ENCODE measurements at places on chromosomes 13 and 19. TPM values are rescaled to one million over a fixed set of nuclear protein-coding genes. Genes with fewer than 3 reads are reported as not detected.

PINLYP gene
- 9.1 TPM for total RNA-seq

RAX2 gene
- total RNA-seq, result not detected

- H3K4me3 ChIP-seq, result no peak overlapping the region
- no peaks in the 10 kb centered on the region for H3K36me3 ChIP-seq
- no peak for DNase-seq
- no peak overlapping the region for H3K27ac ChIP-seq
- no peaks in the 10 kb centered on the region for H3K27me3 ChIP-seq
Measured at GRCh38 chr19:28829359-28829758, 383.6 kb downstream of the UQCRFS1 start.

DNA sequence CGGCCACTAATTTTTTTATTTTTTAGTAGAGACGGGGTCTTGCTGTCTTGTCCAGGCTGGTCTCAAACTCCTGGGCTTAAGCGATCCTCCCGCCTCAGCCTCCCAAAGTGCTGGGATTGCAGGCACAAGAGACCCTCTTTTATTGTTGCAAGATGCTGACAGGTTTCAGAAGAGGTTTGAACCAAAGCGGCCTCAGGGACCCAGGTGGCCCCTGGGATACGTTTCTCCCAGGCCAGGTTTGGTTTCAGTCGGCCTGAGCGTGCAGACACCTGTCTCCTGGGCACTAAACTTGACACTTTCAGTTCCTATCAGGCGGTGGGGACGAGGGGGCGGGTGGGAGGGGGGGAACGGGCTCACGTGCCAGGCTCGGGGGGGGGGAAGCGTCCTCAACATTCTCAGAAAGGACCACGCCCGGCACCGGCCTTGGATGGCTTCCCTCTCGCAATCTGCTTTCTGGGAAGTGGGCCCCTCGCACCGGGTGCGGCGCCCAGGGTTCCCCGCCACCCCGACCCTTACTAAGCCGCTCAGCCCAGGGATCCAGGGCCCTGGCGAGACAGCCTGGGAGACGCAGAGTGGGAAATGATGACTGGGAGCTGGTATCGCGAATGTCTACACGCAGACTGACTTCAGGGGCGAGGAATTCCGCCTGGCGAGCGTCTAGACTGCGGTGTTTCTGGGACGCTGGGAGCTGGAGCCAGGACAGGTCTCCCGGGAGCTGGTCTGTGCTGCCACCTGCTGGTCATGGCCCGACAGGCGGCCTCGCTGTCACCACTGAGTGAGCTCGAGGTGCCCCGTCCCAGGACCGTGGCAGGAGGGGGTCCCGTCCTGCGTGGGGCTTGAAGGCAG lies 91.6 kb downstream of the GNG7 start:
- H3K27ac ChIP-seq, result no peak overlapping the region
- peaks cover 31% of the 10 kb centered on the region for H3K4me1 ChIP-seq
- peaks cover 11% of the 10 kb centered on the region for H3K27me3 ChIP-seq
- no peaks in the 10 kb centered on the region for H3K36me3 ChIP-seq
- peak overlapping the region; percentile 77 for H3K4me3 ChIP-seq

GRCh38 chr19:40539070-40539469 lies 37.6 kb upstream of the SHKBP1 start:
- H3K4me1 ChIP-seq, result no peaks in the 10 kb centered on the region
- DNase-seq, result no peak
- H3K27me3 ChIP-seq, result peaks cover 2% of the 10 kb centered on the region
- no peak overlapping the region for H3K4me3 ChIP-seq

GRCh38 chr13:60494296-60494695 lies 97.3 kb downstream of the TDRD3 start:
- no peaks in the 10 kb centered on the region for H3K27me3 ChIP-seq
- H3K4me3 ChIP-seq, result no peak overlapping the region

DNA sequence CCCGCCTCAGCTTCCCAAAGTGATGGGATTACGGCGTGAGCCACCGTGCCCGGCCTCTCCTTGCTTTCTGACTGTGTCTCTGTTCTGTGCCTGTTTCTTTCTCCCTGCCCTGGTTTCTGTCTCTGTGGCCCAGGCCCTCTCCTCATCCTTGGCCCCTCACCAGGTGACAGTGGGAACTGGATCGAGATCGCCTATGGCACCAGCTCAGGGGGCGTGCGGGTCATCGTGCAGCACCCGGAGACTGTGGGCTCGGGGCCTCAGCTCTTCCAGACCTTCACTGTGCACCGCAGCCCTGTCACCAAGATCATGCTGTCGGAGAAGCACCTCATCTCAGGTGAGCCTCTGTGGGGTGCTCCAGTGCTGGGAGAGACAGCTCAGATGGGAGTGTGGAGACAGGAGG lies 9.9 kb downstream of the SHKBP1 start:
- peaks cover 68% of the 10 kb centered on the region for H3K36me3 ChIP-seq
- H3K4me1 ChIP-seq, result peaks cover 6% of the 10 kb centered on the region
- H3K4me3 ChIP-seq, result no peak overlapping the region

- H3K27ac ChIP-seq, result no peak overlapping the region
- peaks cover 4% of the 10 kb centered on the region for H3K4me1 ChIP-seq
- H3K27me3 ChIP-seq, result peaks cover 2% of the 10 kb centered on the region
- DNase-seq, result no peak
- no peak overlapping the region for H3K4me3 ChIP-seq
Measured at GRCh38 chr13:39253774-39254173, 215.5 kb downstream of the NHLRC3 start.

DNA sequence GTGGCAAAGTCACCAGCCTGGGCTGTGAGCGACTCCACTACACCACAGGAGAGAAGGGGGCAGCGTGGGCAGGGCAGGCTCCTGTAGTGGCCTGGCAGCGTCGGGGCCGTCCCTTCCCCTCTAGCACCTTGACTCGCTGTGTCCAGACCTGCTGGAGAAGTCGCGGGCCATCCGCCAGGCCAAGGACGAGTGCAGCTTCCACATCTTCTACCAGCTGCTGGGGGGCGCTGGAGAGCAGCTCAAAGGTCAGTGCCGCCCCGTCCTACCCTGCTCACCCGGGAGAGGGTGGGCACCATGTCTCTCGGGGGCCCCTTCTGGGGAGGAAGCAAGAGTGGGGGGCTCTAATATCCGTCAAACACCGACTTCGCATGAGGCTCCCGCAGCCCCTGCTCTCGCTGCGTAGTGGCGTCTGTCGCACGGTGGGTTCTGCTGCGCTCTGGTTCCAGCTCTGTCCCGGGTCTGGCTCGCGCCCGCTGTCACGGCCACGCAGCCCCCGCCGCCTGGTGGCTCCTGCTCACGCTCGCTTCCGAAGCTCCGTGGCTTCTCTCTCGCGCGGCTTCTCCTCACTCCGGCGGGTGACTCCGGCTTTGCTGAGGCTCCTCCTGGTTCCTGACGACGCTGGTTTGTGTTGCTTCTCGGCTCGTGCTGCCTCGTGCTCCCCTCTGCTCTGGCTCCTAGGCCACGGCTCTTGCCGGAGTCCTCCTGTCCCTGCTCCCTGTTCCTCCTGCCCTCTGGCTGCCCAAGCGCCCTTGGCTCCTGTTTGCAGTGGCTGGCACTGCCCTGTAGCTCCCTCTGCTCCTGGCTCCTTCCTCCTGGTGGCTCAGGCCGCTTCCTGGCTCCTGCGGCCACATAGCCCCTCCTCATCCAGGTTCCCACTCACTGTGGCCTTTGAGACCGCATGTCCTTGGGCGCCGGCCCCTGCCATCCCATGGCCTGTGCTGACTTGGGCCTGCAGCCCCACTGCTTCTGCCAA lies 27.2 kb downstream of the MYH14 start:
- DNase-seq, result no peak
- no peaks in the 10 kb centered on the region for H3K36me3 ChIP-seq
- no peaks in the 10 kb centered on the region for H3K4me1 ChIP-seq
- no peak overlapping the region for H3K27ac ChIP-seq
- H3K27me3 ChIP-seq, result no peaks in the 10 kb centered on the region

GRCh38 chr13:102724923-102725322 lies 30.1 kb upstream of the METTL21C start:
- H3K27ac ChIP-seq, result no peak overlapping the region
- H3K27me3 ChIP-seq, result peaks cover 27% of the 10 kb centered on the region
- H3K36me3 ChIP-seq, result no peaks in the 10 kb centered on the region
- H3K4me1 ChIP-seq, result peaks cover 8% of the 10 kb centered on the region
